ENCODE measurements at places on chromosomes 1 and 21.

- no peak for DNase-seq
Measured at GRCh38 chr1:6971699-6972098, 186.4 kb downstream of the CAMTA1 start.

DNA sequence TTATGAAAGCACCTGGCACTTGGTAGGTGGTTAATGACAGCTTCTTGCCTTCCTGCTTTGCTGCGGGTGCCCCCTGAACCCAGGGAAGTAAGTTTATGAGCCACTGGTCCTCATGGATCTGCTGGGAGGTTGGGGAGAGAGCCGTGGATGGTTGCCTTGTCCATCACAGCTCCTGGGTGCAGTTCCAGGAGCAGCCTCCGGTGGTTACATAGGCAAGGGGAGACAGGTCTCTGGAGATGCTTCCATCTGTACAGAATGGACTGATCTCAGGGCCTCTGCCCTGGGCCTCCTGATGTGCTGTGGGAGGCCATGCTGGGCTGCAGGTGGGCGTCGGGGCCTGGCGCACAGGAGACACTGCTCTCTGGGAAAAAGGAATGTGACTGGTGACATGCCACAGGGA, 31.6 kb upstream of the ARHGEF10L start:
- no peak for DNase-seq

- DNase-seq, result no peak
Measured at GRCh38 chr1:65773391-65774123, 19.1 kb upstream of the PDE4B start.

DNA sequence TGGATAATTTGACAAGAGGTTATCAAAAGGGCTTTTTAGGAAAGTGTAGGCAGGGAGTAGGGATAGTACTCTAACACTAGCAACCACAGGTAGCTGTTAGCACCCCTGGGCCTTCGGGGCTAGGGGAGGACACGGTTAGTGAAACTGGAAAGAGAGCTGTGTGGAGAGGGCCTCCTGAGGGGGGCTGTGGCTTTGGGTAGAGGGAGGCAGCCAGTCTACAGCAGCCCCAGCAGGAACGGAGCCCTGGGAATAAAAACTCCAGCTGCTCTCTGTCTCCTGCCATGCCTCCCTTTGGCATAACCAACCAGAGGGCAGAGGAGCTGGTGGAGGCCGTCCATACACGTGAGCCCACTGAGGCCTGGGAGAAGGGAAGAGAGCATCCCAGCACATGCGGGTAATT, 223.2 kb downstream of the FOXD2 start:
- DNase-seq, result no peak

- no peak for DNase-seq
Measured at GRCh38 chr1:10631811-10632593, 157.3 kb downstream of the PEX14 start.

GRCh38 chr1:169109561-169110134, 3.2 kb downstream of the ATP1B1 start:
- DNase-seq, result no peak

DNA sequence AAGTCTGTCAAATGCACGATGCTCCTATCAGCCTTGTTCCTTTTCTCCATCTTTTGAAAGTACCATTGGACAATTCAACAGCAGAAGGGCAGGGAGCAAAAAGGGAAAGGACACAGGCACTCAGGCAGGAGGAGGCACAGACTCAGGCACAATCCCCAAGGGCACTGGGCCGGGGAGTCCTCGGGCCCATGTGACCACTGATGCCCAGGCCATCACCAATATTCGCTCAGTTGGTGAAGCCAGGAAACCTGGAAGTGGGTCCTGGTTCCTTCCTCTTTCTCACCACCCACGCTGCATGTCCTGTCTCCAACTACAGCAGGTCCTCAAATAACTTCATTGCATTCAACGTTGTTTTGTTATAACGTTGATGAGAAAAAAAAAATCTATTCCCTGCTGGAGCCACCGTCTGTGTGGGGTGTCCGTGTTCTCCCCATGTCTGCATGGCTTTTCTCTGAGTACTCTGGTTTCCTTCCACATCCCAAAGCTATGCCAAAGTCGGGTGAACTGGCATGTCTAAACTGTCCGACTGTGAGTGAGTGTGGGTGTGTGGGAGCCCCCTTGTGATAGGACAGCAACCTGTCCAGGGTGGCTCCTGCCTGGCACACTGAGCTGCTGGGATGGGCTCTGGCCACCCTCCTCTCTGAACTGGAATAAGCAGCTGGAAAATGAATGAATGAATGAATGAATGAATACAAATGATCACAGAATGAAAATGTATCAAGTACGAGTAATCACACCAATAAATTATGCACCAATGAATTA, 12.5 kb downstream of the NID1 start:
- DNase-seq, result no peak

GRCh38 chr1:26284597-26285347, 4.9 kb downstream of the SH3BGRL3 start:
- DNase-seq, result no peak

DNA sequence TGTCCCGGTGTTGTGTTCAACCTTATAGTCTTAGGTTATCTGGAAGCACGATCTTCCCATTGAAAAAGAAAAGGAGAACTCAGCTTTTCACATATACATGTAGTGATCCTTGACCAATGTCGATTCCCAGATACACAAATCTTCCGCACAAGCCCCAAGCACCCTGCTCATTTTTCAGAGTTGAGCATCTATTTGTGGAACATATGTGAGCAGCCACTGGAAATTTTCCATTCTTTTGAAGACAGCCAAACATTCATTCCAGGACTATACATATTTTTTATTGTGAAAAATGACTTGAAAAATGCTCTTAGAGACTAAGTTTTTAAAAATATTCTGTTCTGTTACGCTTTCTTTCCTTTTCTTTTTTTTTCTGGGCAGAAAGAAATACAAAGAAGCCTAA, 371.9 kb downstream of the RGS7 start:
- DNase-seq, result no peak

DNA sequence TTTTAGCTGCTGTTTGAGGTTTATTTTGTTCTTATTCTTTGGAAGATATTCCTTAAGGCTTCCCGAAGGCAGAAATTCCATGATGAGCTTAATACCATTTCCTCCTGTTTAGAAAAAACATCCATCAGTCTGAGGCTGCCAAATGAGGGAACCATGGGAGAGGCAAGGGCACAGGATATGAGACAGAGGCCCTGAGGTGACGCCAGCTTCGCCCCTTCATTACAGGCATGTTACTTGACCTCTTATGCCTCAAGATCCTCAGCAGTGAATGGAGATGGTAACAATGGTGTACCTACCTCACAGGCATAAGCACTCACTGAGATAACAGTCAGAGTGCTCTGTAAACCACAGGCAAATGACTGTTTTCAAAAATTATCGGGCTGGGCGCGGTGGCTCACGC, 93.6 kb downstream of the RAVER2 start:
- DNase-seq, result no peak

GRCh38 chr1:230705289-230706019, 8.5 kb downstream of the AGT start:
- DNase-seq, result no peak

DNA sequence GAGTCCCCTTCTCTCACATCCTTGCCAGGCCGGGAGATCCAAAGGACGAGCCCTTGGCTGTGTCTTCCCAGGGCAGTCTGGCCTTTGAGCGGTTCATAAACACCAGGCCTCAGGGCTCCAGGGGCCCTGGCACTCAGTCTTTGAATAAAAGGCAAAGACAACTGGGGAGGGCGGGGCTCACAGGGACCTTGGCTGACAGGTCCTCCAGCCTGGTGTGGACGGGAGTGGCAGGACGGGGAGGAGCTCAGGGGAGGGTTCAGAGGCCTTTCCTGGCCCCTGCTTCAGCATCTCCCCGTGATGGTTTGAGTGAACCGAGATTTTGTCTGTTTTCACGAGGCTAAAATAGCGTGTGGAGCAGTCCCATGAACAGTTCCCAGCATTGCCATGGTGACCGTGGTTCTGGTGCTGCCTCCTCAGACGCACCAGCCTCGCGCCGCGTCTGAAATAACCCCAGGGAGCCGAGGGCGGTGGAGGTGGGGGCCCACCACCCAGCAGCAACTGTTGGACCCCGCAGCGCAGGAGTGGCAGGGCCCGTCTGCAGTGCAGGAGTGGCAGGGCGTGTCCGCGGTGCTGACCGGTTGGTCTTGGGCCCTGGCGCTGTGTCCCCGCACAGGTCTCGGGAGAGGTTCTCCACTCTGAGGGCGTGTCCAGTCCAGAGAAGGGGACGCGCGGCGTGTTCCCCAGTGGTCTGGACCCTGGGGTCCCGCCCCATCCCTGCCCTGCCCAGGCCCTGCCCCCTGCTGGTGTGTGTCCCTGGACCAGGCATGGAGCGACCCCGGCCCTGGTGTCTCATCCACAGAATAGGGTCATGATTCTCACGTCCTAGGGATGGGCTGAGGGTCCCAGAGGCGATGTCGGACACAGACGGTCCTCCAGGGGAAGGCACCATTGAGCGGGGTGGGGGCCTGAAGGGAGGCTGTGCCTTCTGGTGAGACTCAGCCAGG, 7.1 kb upstream of the PRKCZ start:
- DNase-seq, result no peak

GRCh38 chr1:48026701-48027532, 29.7 kb upstream of the TRABD2B start:
- DNase-seq, result no peak

- no peak for DNase-seq
Measured at GRCh38 chr1:26900815-26901511, 696 bp upstream of the GPATCH3 start.

- no peak for DNase-seq
Measured at GRCh38 chr1:215589650-215590435, 22.7 kb downstream of the KCTD3 start.

DNA sequence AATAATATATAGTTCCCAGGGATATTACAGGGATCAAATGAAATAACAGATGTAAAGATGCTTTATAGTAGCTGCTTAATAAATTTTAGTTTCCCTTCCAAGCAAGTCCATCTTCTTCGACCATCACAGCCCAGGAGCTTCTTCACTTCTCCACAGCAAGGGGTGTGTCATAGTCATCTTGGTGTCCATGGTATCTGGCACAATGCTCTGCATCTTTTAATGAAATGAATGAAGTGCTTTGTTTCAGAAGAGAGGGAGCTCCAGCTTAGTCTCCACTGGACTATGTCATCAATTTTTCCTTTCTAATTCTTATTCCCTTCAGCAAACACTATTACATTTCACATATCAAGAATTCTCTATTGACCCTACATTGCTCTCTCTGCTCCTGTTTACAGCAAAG, 4.9 kb upstream of the MACF1 start:
- DNase-seq, result no peak

GRCh38 chr1:83747853-83748482, 251.0 kb downstream of the TTLL7 start:
- no peak for DNase-seq

DNA sequence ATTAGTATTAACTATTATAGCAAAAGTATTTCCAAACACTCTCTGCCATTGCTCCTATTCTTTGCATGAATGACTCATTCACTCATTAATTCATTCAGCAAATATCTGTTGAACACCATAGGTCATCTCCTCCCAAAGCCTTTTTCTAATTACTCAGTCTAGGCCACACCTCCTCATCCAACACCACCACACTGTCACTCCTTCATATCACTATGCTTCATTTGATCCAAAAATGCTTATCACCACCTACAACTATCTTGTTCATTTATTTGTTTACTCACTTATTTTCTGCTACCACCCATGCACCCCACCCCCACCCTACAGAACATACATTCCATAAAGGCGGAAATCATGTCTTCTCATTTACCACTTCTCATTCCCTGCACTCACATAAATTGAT, 94.4 kb upstream of the TNFSF4 start:
- no peak for DNase-seq

GRCh38 chr21:27677546-27677945, 710.7 kb upstream of the ADAMTS5 start:
- no peak for DNase-seq

GRCh38 chr1:46595127-46595526, 8.9 kb downstream of the MKNK1 start:
- DNase-seq, result no peak

DNA sequence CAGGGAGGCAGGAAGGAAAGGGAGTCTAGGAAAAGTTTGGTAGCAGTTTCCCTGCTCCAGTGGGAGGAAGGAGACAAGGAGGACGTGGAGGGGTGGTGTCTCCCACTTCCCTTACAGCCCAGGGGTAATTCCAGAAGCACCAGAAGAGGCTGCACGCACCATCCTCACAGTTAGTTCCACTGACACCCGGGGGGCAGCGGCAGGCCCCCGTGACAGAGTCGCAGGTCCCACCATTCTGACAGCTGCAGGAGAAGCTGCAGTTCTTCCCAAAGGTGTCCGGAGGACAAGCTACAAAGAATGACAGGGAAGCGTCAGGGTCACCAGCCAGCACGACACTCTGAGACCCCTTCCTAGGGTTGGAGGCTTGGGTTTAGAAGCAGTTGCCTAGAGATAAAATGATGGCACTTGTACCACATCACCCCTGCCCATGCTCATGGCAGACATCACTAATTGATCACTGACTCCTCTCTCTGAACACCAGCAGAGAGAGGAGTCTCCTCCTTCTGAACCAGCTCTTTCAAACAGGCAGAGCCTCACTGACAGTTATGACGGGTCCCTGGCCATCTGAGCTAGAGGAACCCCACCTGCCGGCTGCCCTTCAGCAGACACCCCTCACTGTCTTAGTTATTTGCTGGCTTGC, 53.3 kb downstream of the ARHGEF16 start:
- DNase-seq, result no peak

GRCh38 chr1:92442351-92442750, 44.4 kb downstream of the GFI1 start:
- no peak for DNase-seq

GRCh38 chr1:170360601-170361000, 171.4 kb upstream of the GORAB start:
- DNase-seq, result no peak

- DNase-seq, result no peak
Measured at GRCh38 chr21:38241029-38241740, 15.6 kb upstream of the KCNJ15 start.

Measured in NCI-H524 treated with DMSO at 0.1 percent for 48 hours (cell line).